GM12864 (cell line): ENCODE measurements at places on chromosomes 11 and 22.

DNA sequence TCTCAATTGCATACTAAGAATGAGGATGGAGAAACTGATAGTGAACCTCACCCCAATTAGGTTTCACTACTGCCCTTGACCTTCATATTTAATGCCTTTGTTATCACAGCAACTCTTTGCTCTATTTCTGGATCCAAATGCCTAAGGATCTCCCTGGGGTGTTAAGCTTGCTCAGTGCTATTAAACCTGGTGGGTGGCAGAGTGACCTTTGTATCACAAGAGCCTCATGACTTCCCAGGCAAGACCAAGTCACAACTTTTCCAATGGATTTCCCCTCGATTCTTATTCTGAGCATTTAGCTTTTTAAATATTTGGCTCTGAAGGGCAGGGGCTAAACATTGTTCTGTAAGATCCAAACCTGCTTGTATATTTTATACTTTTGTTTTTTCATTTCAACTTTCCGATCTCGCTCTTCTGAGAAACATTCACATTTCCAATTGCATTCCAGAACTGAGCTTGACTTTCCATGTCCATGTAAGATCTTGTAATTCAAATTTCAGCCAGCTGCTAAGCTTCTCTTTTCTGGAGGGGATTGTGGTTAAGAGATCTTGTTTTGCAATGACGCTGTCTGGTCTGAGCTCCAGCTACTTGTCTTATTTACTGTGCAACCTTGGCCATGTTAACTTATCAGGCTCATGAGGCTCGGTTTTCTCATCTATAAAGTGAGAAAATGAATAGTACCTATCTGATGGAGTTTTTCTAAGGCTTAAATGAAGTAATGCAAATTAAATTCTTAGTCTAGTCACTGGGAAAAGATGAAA lies 6.4 kb upstream of the EHF start:
- DNase-seq = peak; percentile 22

- DNase-seq = no peak
These were observed 122.1 kb downstream of the BCR start for GRCh38 chr22:23302171-23303002.

- DNase-seq = no peak
These were observed 120.0 kb downstream of the CADM1 start for GRCh38 chr11:115384236-115384635.

- no peak for DNase-seq
These were observed 531.7 kb downstream of the ETS1 start for GRCh38 chr11:128055576-128056217.

- DNase-seq = no peak
These were observed 84.0 kb upstream of the PICALM start for GRCh38 chr11:86152901-86153300.

DNA sequence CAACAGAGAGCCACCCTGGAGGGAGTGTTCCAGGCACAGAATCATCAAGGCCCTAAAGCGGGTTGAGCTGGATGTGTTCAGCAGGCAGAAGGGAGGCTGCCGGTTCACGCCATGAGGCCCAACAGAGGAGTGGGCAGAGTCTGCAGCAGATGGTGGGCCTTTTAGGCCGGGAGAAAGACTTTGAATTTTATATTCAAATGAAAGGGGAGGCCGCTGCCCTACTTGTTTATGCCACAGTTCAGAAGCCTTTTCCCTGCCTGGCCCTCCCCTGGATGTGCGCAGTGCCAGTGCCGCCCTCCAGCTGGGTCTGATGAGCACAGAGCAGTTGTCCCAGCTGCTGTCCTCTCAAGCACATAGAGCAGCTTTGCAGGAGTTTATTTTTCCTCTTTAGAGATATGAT lies 46.9 kb upstream of the TTC12 start:
- DNase-seq = no peak

GRCh38 chr11:110358336-110358735 lies 61.9 kb upstream of the RDX start:
- no peak for DNase-seq

DNA sequence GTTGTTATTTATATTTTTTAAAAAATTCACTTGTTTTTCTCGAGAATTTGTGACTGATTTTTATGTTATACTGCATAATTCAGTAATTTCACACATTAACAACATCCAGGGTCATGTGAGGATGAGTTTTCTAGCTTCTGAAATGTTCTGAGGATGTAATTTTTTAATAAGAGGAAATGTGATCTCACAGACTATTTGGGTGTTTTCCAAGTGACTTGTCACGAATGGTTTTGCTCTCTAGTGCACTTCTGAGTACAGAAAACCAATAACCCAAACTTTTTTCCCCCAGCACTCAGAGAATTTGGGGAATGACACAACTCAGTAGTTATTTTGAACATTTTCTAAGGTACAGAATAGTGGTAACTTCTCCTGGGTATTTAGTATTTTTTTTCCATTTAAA lies 821.1 kb upstream of the ARHGAP42 start:
- no peak for DNase-seq

- no peak for DNase-seq
These were observed 3.7 kb upstream of the PACSIN2 start for GRCh38 chr22:43018615-43019014.

DNA sequence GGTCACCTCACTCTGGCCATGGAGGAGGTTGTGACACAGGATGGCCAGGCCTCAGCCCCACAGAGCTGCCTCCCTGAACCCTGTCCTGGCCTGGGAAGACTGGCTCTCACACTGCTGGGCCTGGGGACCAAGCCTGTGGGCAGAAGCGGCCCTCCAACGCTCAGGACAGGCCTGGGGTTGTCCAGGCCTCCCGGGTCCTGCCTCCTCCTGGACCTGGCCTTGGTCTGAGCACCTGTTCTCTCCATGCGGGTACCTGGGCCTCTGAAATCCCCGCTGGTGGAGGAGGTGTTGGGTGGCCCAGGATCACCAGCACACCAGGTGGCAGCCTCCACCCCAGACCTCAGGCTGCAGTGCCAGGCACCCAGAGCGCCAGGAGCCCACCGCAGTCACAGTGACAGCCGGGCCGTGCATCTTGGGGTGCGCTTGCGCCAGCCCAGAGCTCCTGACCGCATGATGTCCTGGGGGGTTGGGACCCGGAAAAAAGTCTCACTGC lies 16.1 kb upstream of the PIM3 start:
- DNase-seq = no peak

GRCh38 chr11:120747850-120748814 lies 236.6 kb downstream of the GRIK4 start:
- DNase-seq = no peak

DNA sequence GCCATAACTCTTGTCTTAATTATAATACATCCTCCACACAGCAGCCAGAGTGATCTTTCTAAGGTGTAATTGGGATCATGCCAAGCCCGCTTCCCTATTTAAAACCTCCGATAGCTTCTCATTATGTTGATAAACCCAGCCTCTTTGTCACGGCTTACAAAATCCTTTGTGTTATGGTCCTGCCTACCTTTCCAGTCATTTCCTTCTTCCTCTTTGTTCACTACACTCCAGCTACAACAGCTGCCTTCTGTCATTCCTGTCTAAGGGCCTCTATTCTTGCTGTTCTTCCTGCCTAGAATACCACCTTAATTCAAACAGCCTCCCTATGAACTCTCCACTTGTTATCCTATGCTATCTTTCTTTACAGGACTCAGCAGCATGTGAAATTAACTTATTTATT lies 70.6 kb upstream of the CAPRIN1 start:
- DNase-seq = no peak

DNA sequence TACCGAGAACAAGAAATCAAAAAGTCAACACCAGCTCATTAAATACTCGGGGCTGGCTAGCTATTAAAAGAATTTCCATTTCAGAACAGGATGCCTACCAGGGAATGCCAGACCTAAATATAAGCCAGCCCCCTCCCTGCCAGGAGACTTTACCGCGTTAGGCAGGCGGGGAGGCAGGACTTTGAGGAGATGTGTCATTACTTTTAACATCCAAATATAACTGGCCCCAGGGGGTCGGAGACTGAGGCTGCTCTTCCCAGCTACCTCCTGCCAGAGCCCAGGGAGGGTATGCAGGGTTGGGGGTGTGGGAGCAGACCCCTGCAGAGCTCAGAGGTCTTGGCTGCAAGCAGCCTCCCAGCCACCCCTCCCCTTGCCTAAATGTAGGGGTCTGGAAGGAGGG lies 183.5 kb downstream of the DSCAML1 start:
- no peak for DNase-seq

DNA sequence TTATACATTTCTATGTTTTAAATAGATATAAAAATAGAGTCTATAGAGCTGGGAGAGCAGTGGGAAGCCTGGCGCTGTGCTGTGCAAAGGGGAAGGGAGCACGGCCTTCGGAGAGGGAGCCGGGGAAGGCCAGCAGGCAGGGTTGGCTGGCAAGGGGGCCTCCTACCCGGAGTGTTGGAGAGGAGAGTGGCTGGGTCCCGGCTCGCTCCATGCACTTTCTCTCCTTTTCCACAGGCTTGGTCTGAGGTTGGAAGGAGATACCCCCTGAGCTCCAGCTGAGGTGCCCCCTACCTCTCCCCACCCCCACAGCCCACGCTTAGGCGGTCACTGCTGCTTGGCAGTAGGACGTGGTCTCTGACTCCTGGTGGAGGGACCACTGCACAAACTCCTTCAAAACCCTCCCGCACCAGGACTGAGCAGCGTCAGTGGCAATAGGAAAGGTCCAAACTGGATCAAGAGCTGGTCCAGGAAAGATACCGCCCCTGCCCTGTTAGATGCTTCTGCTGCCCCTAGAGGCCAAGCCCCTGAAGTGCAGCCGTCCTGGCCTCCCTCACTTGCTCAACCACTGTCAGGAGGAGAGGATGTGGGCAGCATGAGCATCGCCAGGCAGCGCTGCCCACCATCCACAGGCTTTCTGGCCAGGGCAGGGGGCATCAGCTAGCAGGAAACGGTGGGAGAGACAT lies 52.9 kb downstream of the SYT13 start:
- peak; percentile 5 for DNase-seq

- DNase-seq = peak; percentile 18
These were observed 11.2 kb upstream of the IGLL1 start for GRCh38 chr22:23591201-23591791.

DNA sequence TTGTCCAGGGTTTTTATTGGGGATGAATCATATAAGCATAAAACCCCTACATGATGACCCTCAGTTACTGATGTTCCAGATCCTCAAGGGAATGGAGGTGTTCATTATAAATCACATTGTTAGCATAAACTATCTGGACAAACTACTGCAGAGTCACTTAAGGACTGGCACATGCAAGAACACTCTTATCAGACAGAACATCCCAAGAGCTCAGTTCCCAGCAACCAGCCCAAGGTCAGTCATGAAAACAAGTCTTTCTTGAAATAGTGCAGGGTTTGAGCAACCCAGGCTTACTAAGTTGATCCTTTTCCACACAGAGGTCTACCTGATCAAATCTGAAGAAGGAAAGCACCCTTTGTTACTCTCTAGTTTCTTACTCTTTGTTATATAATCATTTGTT lies 13.5 kb upstream of the PTS start:
- DNase-seq = no peak

DNA sequence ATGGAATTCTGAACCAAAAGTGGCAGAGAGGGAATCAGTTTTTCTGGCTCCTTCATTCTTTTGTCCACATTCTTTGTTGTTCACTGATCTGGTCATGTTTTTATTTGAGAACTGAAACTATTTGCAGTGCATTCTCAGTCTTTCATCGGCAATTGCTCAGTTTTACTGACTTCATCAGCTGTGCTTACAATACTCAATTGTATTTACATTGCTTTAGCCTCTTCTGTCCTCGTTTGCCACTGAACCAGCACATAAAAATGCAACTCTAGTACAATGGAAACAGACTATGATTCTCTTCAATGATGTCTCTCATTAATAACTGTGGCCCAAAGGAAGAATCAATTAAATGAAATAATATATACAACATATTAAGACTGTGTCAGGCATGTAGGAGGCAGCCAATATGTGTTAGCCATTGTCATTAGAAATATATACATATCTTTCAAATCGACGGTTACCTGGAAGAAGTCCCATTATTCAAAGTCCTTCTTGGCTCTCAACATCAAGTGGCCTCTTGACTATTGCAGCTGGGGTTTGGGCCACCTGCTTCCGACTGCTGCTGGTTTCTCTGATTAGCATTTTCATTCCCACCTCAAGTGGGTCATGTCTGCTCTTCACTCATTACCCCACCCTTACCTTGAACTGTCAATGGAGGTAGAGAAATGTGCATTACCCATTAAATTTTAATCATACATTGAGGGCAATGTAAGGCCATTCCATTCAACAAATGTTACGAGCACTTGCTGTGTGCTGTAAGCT lies 600.1 kb downstream of the INSC start:
- DNase-seq = no peak

GRCh38 chr22:27491888-27492287 lies 309.7 kb downstream of the MN1 start:
- no peak for DNase-seq

GRCh38 chr22:38316364-38317121 lies 690 bp downstream of the CSNK1E start:
- no peak for DNase-seq

DNA sequence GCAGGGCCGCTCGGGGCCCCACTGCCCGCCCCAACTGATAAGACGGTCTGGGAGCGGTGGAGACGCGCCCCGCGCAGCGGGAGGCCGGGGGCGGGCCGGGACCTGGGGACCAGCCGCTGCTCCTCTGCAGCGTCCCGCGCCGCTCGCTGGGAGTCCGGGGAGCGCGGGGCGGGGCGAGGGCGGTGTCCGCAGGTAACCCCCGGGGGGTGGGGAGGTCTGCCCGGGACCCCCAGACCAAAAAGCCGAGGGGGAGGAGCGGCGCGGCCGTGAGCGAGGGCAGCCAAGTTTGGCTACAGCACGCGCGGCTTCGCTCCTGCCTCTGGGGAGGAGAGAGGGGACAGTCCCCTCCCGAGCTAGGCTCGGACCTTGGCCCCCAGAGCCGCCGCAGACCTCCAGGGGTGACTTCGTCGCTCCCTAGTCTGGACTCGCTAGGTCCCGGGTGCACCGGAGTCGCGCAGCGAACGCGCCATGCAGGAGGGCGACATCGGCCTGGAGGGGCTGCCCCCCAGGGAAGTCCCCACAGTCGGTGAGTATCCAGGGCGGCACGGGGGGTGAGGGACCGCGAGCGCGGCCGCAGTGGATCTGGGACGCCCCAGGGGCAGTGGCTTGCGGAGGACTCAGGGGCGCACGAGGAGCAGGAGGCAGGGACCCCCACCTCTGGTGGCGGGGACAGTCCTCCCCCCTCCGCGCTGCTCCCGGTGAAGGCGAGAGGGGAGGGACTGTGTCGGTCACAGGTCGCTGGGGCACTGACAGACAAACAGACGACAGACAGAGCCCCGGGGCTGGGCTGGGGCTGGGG lies 92.3 kb upstream of the ANO1 start:
- DNase-seq = no peak

- no peak for DNase-seq
These were observed 108.1 kb downstream of the SGSM3 start for GRCh38 chr22:40478338-40479125.
